Right cardiac atrium (tissue), 5 donors: ENCODE measurements at places on chromosomes 16 and 17.

DNA sequence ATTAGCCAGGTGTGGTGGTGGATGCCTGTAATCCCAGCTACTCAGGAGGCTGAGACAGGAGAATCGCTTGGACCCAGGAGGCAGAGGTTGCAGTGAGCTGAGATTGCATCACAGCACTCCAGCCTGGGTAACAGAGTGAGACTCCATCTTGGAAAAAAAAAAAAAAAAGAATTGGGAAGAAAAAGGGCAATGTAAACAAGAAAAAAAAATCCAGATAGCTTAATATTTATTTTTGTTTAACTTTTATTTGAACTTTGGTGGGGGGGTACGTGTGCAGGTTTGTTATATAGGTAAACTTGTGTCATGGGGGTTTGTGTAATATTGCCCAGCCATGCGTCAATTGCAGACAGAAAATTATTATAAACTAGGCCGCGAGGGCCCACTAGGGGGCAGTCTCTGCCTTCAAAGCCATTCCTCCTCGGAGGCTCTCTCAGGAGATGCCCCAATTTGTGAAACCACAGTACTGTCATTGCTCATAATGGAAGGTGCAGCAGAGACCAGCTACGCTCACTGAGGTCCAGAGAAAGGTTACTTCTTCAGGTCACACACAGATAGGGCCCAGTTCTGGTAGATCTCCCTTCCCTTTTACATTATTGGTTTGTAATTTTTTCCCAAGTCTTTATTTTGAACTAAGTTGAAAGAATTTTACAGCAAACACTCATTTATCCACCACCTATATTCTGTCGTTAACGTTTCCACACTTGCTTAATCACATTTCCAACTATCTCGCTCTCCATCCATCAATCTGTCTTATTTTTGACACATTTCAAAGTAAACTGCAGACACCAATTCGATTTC lies 206.2 kb downstream of the PRKCB start:
- peak; percentile 68 for DNase-seq

DNA sequence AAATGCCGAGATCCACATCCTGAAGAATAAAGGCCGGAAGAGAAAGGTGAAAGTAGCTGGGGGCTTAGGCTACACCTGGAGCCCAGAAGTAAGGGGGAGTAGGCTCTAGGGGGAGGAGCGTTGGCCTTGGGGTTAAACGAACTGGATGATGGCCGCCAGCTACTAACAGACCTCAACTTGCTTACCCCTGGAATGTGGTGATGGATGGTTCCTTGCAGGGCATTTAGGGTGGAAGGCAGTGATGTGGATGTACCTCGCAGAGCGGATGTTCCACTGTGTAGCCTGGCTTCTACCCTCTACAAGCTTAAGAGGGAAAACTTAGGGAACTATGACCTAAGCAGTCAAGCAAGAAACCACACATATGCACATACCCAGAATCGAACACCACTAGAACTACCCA lies 2.3 kb upstream of the MAZ start:
- DNase-seq = peak; percentile 12

DNA sequence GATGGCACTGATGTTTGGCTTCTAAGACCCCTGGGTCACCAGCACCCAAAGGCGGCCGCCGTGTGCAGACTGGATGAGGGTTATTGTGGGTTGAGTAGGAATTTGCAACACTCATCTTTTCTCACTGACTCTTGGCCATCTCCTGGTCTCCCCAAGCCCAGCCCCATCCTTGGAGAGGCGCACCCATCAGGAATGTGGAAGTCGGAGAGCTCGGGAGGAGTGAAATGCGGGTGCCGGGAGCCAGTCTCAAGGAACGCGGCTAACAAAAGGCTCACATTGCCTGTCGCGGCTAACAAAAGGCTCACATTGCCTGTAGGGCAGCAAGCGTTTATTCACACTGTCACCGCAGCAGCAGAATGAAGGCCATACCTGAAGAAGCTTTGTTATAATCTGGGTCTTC lies 248.6 kb downstream of the FOXL1 start:
- no peak for DNase-seq

GRCh38 chr17:81241648-81242420 lies 2.7 kb downstream of the NDUFAF8 start:
- DNase-seq = no peak

GRCh38 chr16:58272855-58273254 lies 22.0 kb downstream of the PRSS54 start:
- no peak for DNase-seq

GRCh38 chr16:9913604-9914326 lies 268.5 kb downstream of the GRIN2A start:
- no peak for DNase-seq
